ENCODE measurements at places on chromosomes 2 and 18.

GRCh38 chr2:169107645-169108044 lies 38.3 kb downstream of the DHRS9 start:
- DNase-seq = no peak

- DNase-seq = no peak
These were observed 366.0 kb upstream of the SLC14A2 start for GRCh38 chr18:45249246-45249661.

DNA sequence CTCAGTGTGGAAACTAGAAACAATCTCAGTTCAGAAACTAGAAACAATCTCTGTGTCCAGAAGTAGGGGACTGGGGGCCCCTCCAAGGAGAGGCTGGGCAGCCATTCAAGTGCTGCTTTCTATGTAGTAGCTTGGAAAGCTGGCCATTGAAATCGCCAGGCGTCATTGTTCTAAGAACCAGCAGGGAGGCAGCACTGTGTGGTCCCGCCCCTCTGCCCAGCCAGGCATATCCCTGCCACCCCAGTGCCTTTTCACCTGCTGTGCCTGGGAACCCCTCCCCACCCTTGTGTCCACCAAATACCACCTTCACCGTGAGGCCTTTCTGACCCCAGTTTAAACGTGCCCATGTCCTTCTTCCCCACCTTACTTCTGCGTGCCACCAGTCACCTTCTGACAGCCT lies 221.6 kb downstream of the GBX2 start:
- no peak for DNase-seq

GRCh38 chr18:1571206-1571605 lies 666.5 kb downstream of the ADCYAP1 start:
- DNase-seq = no peak

GRCh38 chr2:218387369-218388194 lies 5.5 kb downstream of the SLC11A1 start:
- peak; percentile 90 for DNase-seq

- DNase-seq = no peak
These were observed 57.2 kb upstream of the ASB18 start for GRCh38 chr2:236321415-236321814.

GRCh38 chr2:205934443-205934842 lies 151.5 kb downstream of the INO80D start:
- DNase-seq = no peak

DNA sequence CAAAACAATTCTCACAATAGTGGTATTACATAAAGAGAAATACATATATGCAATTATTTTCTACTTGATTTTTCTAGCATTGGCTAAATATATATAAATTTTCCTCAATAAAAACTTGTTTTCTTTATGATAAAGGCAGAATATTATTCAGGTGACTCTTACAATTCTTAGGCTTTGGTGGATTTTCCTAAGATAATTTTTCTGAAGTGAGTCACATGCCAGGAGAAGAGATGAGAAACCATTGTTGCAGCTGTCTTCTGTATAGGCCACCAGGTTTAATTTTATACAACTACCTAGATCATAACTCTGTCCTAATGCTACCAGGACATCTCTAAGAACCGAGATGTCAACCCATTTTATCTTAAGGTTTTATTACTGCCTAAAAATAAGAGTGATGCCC lies 552.4 kb upstream of the CDH2 start:
- DNase-seq = no peak

GRCh38 chr18:70973626-70974025 lies 684.8 kb downstream of the SOCS6 start:
- no peak for DNase-seq

DNA sequence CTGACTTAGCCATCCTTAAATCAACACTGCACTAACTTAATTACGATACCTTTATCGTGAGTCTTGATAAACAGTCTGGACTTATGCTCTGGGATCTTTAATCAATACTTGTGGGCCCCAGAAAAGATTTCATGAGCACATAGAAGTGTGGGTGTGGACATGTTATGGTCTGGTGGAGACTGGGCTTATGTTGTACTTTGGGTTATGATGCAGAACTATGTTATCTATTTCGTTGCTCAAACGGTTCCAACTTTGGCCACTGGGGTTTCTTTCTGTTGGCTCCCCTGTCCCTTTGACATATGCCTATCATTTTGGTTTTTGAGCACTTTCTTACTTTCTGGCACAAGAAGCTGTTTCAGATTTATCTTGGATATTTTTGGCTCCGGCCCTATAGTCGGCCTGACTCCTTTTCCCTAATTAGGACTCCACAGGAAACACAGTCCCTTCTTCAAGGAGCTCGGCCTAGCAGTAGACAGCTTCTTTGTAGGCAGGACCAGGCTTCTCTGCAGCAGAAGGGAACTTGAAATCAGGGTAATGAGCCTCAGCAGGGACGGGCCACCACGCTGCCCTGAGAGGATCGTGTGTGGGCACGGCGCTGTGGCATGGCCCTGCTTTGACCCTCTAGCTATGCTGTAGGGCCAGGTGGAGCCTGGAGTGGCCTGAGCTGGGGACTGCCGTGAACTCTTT lies 54.6 kb upstream of the TXNDC2 start:
- DNase-seq = no peak

GRCh38 chr18:27227721-27228120 lies 42.6 kb upstream of the CHST9 start:
- no peak for DNase-seq

DNA sequence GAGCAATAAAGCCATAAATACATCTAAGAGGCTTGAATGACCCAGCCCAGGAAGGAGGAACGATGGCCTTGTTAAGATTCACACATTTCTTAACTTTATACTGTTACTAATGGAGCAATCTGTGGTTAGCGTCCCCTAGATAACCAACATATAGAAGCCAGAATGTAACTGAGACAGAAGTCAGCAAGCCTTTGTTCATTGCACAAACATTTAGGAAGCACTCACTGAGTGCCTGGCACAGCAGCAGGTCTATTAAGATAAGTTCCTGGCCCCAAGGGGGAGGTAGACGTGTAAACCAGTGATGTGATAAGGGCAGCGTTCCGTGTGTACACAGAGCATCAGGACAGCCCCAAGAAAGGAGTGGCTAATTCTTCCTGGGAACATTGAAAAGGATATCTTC lies 63.6 kb upstream of the ATL2 start:
- no peak for DNase-seq

DNA sequence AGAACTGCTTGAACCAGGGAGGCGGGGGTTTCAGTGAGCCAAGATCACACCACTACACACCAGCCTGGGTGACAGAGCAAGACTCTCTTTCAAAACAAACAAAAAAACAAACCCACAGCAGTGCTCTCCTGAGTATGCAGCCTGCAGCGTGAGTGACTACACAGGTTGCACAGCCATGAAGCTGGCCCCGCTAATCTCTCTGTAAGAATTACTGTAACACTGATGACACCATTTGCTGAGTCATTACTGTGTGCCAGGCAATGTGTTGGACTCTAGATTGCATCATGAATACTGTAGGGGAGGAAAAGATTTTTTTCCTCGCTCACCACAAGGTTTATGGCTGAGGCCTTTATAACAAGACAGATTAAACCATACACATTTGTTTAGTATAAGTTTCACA lies 118.6 kb upstream of the ATP8B1 start:
- no peak for DNase-seq

- DNase-seq = peak; percentile 53
These were observed 11.9 kb downstream of the GBX2 start for GRCh38 chr2:236156095-236156859.

DNA sequence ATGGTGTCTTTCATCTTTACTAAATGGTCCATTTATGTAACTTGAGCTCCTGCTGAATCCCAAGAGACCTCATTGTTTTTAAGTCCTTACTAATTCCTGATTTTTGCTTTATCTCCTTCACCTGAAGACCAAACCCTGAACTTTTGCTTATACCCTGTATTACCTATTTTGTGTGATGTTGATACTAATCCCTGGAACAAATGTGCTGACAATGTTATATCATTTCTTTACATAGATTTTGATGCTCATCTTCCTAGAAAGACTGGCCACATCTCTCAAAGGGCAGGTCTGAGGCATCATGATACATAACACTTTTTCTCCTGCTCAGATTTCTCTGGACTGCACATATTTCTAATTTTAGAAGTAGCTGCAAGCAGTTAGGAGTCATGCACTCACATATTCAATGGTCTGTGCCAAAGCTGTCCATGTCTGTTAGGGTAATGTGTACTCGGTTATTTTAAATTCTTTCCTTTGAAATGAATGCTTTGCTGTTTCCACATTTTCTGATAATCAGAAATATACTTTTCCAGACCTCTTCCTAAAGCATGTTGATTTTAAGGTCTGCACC lies 427.9 kb upstream of the HNRNPA3 start:
- DNase-seq = no peak

DNA sequence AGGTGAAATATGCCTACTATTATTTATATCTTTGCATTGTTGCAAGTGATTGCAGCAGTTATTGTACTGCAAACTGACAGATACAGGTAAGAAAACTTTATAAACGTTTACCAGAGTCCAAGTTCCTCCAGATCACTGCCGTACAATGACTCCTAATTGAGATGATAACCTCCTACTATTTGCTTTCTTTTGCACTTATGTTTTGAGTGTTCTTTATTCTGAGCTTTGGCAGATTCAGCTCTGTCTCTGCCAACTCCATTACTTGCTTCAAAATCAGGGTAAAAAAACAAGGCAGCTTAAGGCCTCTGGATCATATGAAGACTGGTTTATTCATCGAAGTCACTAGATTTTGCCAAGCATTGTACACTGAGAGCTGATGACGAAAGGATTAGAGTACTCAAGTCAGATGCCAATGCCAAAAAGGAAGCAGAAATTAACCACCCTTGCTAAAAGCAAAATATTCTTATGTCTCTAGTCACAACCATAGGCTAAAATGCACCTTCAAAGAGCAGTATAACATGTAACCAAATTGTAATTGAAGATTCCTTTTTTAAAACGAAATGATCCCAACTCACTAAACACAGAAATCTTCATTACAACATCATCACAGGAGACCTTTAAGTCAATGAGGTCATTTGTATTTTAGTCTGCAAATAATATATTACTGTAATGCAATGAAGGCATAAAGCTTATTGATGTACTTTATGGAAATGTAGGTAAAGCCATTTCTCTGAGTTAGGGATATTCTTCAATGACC lies 10.5 kb upstream of the IKZF2 start:
- DNase-seq = no peak

DNA sequence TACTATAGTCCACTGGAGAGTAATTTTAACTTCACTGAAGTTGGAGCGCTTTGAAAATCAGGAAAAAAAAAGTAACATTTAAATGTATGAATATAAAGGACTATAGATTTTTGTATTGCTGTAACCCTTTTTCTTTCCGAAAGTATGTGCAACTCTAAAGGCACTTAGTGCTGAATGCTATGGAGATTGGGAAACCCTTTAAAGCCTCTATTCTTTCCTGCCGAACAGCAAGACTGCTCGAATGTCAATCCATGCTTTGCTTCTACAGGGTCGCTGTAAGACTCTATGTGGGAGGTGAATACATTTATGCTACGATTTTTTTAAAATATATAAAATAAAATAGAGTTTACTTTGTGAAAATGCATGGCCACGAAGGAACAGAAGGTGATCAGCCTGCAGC lies 825 bp downstream of the GRB14 start:
- DNase-seq = no peak

GRCh38 chr2:126915903-126916302 lies 17.2 kb downstream of the TEX51 start:
- no peak for DNase-seq

- no peak for DNase-seq
These were observed 32.5 kb upstream of the ICOS start for GRCh38 chr2:203904022-203904421.

DNA sequence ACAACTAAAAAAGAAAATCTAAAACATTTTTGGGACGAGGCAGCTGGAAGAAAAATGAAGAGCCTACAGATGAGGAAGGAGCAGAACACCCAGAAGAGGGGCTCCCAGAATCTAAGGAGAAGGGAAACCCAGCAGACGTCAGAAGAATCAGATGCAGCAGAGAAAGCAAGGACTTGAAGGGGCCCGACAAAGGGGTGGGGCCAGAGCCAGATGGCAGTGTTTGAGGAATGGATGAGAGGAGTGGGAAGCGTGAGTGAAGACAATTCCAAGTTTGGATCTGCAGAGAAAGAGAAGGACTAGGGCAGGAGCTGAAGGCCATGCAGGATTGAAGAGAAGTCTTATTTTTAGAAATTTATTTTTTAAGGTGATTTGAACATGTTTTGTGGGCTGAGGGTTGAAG lies 19.3 kb downstream of the PTMA start:
- no peak for DNase-seq

GRCh38 chr2:236562434-236562833 lies 7.2 kb upstream of the ACKR3 start:
- DNase-seq = no peak

GRCh38 chr2:1632510-1632909 lies 111.8 kb downstream of the PXDN start:
- DNase-seq = no peak

- no peak for DNase-seq
These were observed 225.1 kb downstream of the SH3RF3 start for GRCh38 chr2:109353806-109354745.

DNA sequence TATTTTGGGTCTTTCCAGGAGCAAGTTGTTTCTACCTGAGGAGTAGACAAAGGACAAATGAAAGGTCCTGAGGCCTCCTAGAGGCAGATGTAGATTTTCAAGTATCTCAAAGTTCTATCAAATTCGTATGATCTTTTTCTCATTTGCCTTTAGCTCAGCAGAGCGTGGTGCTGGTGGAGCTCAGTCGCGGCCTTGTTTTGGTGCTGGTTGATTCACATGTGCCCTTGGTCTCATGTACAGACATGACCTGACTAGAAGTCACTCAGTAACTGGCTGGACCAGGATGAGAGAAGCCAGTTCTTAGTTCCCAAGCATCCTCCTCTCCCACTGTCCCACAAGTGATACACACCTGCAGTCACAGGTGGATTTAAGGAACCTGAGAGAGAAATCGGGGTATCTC lies 264.0 kb downstream of the PRKCE start:
- DNase-seq = no peak

GRCh38 chr2:151765760-151766410 lies 31.6 kb upstream of the NEB start:
- no peak for DNase-seq

DNA sequence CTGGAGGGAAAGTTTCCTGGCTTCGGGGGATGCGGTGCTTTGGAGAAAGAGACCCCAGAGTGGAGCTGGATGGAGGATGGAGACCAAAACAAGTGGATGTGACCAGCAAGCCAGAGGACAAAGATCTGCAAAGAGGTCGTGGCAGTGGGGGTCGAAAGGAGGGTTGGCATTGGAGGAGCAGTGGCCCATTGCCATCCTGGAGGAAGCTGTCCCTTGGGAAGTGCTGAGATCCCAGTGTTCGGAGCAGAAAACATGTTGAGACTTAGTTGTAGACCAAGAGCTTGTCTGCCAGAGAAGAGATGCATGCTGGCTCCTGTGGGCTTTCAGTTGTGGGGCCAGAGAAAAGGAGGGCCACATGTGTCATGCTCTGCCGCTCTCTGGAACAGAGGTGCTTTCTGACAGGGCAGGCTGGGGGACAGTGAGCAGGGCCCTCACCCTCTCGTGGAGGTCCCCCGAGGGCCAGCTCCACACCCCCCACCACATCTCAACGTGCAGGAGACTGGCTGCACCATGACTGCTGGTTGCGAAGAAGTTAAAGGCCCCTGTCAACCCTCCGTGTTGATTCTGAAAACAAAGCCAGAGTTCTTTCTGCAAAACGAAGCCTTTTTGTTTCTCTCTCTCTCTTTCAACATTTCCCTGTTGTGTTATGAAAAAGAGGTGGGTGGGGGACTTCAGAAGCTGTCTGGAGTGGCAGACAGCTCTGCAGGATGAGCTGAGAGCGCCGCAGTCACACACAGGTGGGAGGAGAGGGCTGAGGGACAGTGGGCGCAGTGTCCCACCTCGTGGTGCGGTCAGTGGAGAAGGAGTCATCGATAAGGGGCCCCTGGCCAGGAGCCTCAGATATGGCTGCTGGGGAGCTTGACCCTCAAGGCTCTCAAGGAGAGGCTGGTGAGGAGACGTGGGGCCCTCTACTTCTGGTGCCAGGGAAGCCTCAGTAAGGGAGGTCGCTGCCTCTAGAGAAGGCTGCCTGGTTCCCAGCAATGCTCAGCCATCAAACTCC lies 77.6 kb upstream of the BCL2L11 start:
- DNase-seq = no peak
